ENCODE measurements at places on chromosomes 11 and 22.

GRCh38 chr11:73566977-73567755 is 30.7 kb downstream of the FAM168A start:
- DNase-seq = no peak

GRCh38 chr11:63573881-63574855 is 11.0 kb upstream of the PLAAT2 start:
- no peak for DNase-seq

- DNase-seq = no peak
Measured at GRCh38 chr11:130515829-130516553, 67.5 kb downstream of the ADAMTS15 start.

- no peak for DNase-seq
Measured at GRCh38 chr22:38414009-38414395, 41.0 kb downstream of the KCNJ4 start.

DNA sequence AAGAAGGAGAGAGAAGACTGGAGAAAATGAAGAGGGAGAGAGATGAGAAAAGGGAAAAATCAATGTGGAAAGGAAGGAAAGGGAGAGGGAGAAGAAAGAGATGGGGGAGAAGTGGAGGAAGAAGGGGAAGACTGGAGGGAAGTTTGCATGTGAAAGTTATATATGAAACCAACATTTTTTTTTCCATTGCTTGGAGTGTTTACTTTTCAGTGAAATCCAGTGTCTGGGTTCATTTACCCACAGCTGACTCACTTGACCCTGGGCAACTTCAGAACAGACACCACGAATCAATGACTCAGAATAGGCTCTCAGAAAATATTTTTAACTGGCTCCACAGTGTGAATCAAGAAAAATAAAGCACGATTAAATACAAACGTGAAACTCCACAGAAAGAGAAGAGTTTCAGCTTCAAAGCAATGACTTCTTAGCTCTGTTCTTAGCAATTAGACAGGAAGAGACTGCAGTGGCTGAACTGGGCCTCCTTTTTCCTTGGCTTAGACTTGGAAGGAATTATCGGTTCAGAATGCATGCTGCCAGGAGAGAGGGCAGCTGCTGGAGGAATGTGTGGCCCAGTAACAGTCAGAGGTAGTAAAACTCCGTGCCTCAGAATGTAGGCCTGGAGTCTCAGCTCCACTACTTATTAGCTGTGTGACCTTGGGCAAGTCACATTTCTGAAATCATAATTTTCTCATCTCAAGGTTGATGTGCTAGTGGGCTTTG is 237.5 kb downstream of the MIAT start:
- peak; percentile 42 for DNase-seq

DNA sequence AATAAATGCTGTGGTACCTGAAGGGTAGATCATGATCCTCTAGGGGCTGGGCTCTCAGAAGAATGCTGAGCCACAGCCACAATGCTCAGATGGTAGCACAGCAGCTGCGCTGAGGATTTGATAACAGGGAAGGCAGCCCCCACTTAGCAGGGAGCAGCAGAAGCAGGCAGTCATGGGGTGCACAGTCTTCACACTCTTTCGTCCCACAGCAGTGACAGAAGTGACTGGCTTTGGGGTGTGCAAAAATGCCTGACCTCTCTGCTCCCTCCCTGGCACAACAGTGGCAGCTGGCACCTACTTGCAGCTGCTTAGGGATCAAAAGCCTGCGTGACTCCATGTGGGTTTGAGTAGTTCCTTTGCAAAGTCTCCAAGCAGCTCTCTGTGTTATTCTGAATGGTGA is 1349.8 kb upstream of the RAG2 start:
- no peak for DNase-seq

Measured in NCI-H345 (cell line).